Activated CD4-positive, alpha-beta T cell treated with anti-CD3 and anti-CD28 coated beads, Interleukin-2, amount 10 ng/mL, durations not matched to agents 24 days and 14 days (primary cell): ENCODE measurements at places on chromosomes 16 and 17. TPM values are rescaled to one million over a fixed set of nuclear protein-coding genes. Genes with fewer than 3 reads are reported as not detected.

DNA sequence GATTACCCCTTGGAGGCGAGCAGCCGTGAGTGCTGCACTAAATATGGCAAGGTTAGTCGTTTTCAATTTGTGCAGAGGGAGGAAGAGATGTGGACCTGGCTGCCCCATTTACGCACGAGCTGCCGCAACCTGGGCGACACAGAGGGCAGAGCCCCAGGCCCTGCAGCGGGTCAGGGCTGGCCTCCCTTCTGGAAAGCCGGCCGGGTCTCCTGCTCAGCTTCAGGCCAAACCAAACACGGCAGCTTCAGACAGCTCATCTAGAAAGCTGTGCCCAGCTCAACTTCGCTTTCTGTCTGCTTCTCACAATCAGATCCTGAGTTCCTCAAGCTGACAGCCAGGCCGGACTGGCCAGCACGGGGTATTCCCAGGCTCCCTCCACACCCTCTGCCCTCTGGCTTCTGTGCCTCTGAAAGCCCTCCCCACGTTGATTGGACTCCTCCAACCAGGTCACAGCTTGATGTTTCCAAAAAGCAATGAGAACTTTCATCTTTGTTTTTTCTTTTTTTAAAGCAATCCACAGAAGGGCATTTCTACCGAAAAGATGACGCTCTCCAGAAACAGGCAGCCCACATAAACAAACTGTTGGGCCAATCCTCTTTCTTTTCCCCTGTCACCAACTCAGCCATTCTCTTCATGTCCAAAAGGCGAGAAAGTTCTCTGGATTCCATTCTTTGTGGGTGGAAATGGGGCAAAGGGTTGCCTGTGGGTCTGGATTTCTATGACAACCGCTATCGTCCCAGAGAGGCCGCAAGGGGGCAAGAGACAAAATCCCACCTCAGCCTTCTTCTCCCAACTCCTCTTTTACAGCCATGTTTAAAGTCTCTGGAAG is 189.0 kb downstream of the ZFHX3 start:
- H3K36me3 ChIP-seq: no peaks in the 10 kb centered on the region
- H3K27me3 ChIP-seq: peaks cover 7% of the 10 kb centered on the region
- no peak overlapping the region for H3K27ac ChIP-seq
- H3K4me3 ChIP-seq: no peak overlapping the region

GRCh38 chr16:77383606-77384187 is 51.1 kb downstream of the ADAMTS18 start:
- no peaks in the 10 kb centered on the region for H3K27me3 ChIP-seq
- DNase-seq: no peak
- no peak overlapping the region for H3K27ac ChIP-seq
- no peak overlapping the region for H3K4me3 ChIP-seq
- H3K36me3 ChIP-seq: no peaks in the 10 kb centered on the region

- DNase-seq: peak; percentile 55
- no peak overlapping the region for H3K4me3 ChIP-seq
- H3K27me3 ChIP-seq: no peaks in the 10 kb centered on the region
- no peak overlapping the region for H3K27ac ChIP-seq
- peaks cover 25% of the 10 kb centered on the region for H3K4me1 ChIP-seq
Measured at GRCh38 chr17:79832218-79833109, 6.8 kb downstream of the CBX4 start.

GRCh38 chr16:58011652-58012051 is 10.4 kb downstream of the USB1 start:
- H3K36me3 ChIP-seq: peaks cover 20% of the 10 kb centered on the region
- DNase-seq: no peak
- H3K27ac ChIP-seq: no peak overlapping the region
- no peak overlapping the region for H3K4me3 ChIP-seq

GRCh38 chr16:53068423-53068833 is 13.6 kb downstream of the CHD9 start:
- H3K36me3 ChIP-seq: peaks cover 12% of the 10 kb centered on the region
- peak; percentile 59 for DNase-seq
- H3K27ac ChIP-seq: no peak overlapping the region

GRCh38 chr16:69116256-69116875 is 10.9 kb downstream of the HAS3 start:
- no peaks in the 10 kb centered on the region for H3K27me3 ChIP-seq
- H3K4me3 ChIP-seq: no peak overlapping the region
- H3K4me1 ChIP-seq: peaks cover 5% of the 10 kb centered on the region
- peaks cover 29% of the 10 kb centered on the region for H3K36me3 ChIP-seq

DNA sequence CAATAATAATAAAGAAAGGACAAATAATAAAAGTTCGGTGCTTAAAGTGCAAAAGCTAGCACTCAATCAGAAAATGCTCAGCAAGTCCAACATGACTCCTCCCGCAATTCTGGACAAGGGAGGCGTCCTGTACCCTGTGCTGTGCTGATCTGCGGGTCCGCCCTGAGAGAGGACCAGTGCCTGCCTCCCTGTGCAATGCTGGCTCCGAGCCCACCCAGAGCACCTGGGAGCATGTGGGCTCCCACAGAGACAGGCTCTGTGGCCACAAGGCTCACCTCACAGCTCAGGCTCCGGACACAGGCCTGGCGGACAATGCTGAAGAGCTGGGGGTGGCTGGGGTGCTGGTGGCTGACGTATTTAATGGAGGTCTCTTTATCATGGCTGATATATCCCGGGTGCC is 11.1 kb downstream of the FLCN start:
- H3K27ac ChIP-seq: no peak overlapping the region
- no peak for DNase-seq
- H3K4me1 ChIP-seq: peaks cover 2% of the 10 kb centered on the region

The FNDC8 gene
- not detected in 2 replicates for total RNA-seq

The MYCBPAP gene
- 3.5 TPM in 2 replicates for total RNA-seq

The CHST4 gene
- total RNA-seq: not detected in 2 replicates

The CTRB1 gene
- not detected in 2 replicates for total RNA-seq
